ENCODE measurements at places on chromosomes 16 and 17.

GRCh38 chr17:48596000-48596734 is 2.6 kb upstream of the HOXB5 start:
- DNase-seq = no peak

GRCh38 chr16:9922441-9922840 is 259.8 kb downstream of the GRIN2A start:
- DNase-seq = no peak

DNA sequence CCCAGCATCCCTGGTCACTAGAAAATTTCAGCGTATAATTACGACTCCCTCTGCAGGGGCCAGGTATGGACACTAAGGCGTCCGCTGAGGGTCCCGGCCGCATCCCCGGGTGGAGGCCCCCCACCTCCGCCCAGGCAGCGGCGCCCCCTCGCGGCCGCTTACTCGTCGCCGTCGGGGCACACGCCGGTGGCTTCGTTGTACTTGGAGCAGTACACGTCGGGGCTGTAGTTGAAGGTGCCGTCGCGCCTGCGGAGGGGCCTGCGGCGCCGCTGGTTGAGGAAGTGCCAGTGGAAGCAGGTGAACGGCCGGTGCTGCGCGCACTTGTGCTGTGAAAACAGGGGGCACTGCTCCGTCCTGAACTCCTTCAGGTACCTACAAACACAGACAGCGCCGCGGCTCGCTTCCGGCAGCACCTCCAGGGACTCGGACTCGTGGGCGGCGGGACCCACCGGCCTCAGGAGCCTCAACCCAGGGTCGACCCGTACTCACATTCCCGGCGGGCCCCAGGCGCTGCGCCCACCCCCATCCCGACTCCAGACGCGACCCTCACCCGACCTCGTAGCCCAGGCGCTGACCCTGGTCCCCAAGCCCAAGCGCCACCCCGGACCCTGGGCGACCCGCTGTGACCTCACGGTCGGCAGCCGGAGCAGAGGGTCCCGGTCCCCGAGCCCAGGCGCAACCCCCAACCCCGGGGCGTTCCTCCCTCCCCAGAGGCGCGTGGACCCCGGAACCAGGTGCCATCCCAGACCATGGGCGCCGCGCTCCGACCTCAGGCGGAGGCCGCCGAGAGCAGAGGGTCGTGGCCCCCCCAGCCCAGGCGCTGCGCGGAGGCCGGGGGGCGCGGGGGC is 596 bp downstream of the UNKL start:
- DNase-seq = no peak

- no peak for DNase-seq
Observed at GRCh38 chr17:61639818-61640217, 48.8 kb upstream of the NACA2 start.

- no peak for DNase-seq
Observed at GRCh38 chr17:40139566-40140058, 725 bp upstream of the CASC3 start.

GRCh38 chr17:43428524-43428923 is 29.7 kb downstream of the ARL4D start:
- no peak for DNase-seq

DNA sequence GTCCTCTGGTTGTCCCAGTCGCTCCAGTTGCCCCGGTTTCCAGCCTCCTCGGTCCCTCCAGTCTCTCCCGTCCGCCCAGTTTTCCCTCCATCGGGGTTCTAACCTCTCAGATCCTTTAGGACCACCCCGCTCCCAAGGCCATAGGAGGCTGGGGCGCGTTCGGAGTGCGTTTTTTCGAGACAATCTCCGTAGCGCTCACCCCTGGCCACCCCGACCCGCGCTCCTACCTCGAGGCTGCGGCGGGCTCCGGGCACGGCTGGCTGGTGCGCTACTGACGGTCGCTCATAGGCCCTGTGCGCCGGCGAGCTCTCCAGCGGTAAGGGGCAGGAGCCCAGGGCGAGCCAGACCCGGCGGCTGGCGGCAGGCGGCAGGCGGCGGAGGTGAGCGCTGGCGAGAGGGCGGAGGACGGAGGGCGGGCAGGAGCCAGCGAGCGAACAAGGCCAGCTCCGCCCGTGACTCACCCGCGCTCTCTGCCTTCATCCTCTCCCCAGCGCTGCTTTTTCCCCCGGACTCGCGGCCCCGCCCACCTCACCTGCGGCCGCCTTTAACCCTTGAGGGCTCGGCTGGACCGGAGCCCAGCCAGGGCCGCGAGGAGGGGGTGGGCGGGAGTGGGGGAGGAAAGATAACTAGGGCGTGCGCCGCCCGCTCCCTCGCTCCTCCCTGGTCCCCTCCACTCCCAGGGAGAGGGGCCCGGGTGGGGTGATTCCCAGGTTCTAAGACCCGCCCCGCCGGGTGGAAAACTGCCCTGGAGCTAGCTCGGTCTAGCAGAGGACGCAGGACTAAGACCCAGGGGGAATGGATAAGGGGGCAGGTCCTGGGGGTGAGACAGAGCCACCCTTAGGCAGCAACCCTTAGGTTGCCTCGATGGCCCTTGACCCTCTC is at the start of gene SP6:
SP6 (minus strand) TSS at position 472 of the 882 bp plus-strand sequence. CDS start 2,734 bp downstream, outside the sequence.
- DNase-seq = no peak

DNA sequence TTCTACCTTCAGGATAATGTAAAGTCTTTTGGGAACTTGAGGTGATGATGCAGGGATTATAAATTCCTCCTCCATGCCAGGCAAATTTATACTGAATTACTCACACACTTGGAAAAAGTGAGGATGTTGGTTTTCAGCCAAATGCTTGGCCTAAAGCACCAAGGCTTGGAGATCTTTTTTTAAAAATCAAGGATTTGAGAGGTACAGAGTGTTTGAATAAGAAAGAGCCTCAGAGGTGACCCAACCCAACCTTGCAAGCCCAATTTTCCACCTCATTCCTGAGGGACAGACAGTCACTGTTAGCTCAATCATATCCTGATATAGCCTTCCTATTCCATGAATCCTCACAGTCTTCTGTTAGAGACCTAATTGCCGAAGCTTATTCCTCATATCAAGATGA is 14.0 kb downstream of the GRIN2A start:
- DNase-seq = peak; percentile 56

DNA sequence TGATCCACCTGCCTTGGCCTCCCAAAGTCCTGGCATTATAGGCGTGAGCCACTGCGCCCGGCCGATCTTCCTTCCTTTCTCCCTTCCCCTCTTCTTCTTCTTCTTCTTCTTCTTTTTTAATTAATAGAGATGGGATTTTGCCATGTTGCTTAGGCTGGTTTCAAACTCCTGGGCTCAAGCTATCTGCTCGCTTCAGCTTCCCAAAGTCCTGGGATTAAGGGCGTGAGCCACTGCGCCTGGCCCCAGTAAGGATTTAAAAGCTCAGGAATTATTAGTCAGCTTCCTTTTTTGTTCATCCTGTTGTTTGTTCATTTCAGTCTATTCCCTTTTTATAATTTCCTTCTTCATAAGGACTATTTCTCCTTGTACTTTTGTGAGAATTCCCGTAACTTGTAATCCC is 32.7 kb upstream of the LRRC37A start:
- DNase-seq = no peak

DNA sequence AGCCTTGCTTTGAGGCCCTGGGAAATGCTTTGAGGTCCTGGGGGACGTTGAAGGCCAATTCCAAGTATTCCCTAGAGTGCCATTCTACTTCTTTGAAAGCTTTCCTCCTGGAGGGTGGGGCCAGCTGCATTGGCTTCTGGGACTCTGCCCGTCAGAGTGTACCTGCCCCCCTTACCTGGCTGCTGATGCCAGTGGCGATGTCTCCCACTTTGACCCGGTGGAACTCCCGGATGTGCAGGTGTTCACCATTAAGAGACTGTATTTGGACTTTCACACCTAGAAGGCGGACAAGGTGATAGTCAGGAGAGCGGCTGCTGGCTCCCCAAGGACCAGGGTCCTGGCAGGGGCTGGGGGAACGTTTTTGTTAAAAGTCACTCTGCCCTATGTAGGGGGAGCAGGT is 3.1 kb upstream of the SPATA32 start:
- no peak for DNase-seq

- no peak for DNase-seq
Observed at GRCh38 chr17:4514206-4514605, 15.5 kb downstream of the SPNS2 start.

GRCh38 chr17:15083225-15083624 is 181.9 kb downstream of the PMP22 start:
- no peak for DNase-seq

DNA sequence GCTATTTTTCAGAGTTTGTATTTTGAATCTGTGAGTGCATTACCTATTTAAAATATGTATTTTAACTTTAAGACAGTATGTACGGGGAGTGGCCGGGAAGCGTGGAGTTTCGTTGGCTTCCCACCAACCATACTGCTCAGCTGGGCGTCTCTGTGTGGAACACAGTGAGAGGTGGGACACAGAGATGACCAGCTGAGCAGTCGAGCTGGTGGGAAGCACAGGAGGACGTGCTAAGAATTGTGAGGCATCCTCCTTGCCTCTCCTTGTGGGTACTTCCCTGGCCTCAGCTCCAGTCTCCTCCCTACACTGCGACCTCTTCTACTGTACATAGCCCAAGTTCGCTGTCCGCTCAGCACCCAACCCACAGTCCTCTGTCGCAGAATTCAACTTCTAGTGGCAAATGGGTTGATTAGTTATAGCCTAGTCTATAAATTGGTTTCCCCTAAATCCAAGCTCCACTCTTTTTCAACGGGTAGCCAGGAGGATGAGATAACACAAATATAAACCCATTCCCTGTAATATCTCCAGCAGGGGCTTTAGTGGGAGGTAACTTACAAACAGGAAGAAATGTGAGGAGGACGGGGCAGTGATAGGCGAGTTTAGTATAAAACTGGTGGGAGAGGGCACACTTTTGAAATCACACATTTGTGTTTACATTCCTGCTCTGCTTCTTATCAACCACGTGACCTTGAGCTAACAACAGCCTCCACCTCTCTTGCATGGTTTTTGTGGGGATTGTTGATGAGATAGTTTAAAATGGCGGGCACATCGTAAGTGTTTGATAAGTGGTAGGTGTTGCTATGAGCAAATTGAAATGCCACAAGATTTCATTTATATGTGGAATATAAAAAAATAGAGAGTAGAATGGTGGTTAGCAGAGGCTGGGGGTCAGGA is 211.9 kb upstream of the HS3ST3A1 start:
- no peak for DNase-seq

- no peak for DNase-seq
Observed at GRCh38 chr16:1363501-1364041, 11.8 kb downstream of the GNPTG start.

GRCh38 chr17:13283606-13284005 is 265.8 kb upstream of the ELAC2 start:
- DNase-seq = no peak

GRCh38 chr17:48472411-48473281 is 42.6 kb upstream of the SKAP1 start:
- DNase-seq = no peak

- DNase-seq = no peak
Observed at GRCh38 chr17:27106347-27106981, 187.4 kb upstream of the WSB1 start.

GRCh38 chr17:57255776-57256681 is at the start of gene MSI2:
MSI2 (plus strand) TSS chr17:57256523; CDS start chr17:57256743, 220 bp downstream.
- DNase-seq = peak; percentile 89

- DNase-seq = no peak
Observed at GRCh38 chr17:13490906-13491482, 110.7 kb downstream of the HS3ST3A1 start.

- no peak for DNase-seq
Observed at GRCh38 chr17:19397556-19398041, 10.6 kb upstream of the MFAP4 start.

GRCh38 chr17:32259586-32259985 is 6.0 kb upstream of the RHBDL3 start:
- no peak for DNase-seq

- no peak for DNase-seq
Observed at GRCh38 chr16:6377956-6378355, 954.7 kb upstream of the RBFOX1 start.

- DNase-seq = peak; percentile 94
Observed at GRCh38 chr17:38464723-38465390, 36.6 kb downstream of the ARHGAP23 start.

- no peak for DNase-seq
Observed at GRCh38 chr17:7340179-7340578, 3.9 kb downstream of the ACAP1 start.

- DNase-seq = no peak
Observed at GRCh38 chr17:57902117-57902799, 52.4 kb upstream of the MRPS23 start.

DNA sequence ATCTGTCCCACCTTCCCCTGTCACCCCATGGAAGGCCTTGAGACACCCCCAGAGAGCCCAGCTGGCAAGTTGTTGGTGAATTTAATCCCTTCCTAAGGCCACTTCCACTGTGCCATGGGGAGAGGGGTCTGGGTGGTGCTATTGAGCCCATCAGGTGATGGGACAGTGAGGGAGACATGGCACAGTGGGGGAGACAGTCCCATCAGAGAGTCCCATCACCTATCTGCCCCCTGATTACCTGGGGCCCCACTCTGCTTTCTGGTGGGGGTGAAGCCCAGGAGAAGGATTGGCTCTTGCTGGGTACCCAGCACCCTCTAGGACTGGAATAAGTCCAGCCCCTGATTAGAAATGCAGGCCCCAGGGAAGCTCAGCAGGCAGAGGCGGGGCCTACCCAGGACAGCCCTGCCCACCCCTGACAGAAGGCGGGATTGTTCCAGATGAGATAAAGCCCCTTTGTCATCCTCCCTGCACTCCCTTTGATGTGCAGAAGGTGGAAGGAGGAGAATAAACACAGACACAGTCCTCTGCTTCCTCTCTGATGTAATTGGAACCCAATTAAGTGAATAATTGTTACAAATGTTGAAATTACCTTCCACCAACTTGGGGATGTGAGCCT is 18.9 kb downstream of the TMEM132E start:
- DNase-seq = peak; percentile 81

- DNase-seq = no peak
Observed at GRCh38 chr16:23786964-23787561, 32.2 kb downstream of the CHP2 start.

GRCh38 chr17:35666967-35667532 is 64.4 kb upstream of the RASL10B start:
- DNase-seq = no peak

DNA sequence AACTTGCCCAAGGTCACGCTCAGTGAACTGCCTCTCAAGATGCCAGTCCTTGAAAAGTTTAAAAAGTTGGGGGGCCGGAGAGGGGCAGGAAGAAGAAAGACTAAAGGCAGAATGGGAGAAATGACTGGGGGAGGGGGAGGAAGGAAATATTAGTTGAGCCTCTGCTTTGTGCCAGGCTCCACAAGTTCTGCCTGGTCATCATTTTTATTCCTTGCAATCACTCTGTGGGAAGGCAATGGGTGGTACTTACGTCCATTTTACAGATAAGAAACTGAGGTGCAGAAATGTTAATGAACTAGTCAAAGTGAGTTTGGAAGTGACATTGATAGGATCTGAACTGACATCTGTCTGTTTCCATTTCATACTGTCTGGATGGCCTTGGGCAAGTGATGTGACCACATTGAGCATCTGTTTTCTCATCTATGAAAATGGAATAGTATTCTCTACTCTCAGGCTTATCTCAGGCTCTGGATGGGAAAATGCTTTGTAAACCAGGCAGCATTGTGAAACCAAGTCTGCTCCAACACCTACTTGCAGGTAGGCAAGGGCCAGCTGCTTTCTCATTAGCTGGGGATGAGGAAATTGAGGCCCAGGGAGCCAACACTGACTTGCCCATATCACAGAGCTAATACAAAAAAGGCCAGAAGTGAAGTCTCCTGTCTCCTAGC is 19.2 kb downstream of the ASIC2 start:
- DNase-seq = no peak

- DNase-seq = no peak
Observed at GRCh38 chr16:49345829-49346228, 27.8 kb upstream of the C16orf78 start.

- no peak for DNase-seq
Observed at GRCh38 chr16:52592778-52593177, 45.8 kb upstream of the TOX3 start.

- no peak for DNase-seq
Observed at GRCh38 chr17:41223821-41224220, 2.6 kb upstream of the KRTAP9-2 start.

- DNase-seq = no peak
Observed at GRCh38 chr16:66517586-66518263, 32.2 kb downstream of the TK2 start.

Data from putamen (tissue), 1 donor.